ENCODE measurements at places on chromosomes 2 and 18.

DNA sequence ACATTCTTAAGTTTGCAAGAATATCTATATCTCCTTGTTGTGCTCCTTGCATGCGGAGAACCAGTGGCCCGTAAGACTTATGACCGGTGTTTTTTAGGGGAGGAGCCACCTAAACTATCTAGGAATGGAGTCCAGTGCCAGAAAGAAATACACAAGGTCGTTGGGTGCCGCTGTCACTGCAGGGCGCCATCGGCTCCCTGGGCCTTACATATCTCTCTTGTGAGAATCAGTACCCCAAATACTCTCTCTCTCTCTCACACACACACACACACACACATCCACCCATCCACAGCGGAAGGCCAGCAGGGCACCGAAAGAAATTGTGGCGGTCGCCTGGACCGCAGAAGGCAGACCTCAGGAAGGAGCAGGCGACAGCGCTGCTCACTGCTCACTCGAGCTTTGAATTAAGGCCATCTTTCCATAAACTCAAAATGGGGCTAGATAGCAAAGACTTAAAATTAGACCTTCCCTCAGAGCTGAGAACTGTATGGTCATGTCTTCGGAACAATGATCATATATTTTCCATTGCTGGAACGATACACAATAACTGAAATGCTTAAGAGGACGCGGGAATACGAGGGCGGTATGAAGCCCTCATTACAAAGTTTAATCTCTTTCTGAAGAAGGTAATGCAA, 10.4 kb downstream of the NR4A2 start:
- DNase-seq, result no peak

GRCh38 chr2:19801367-19802080, 100.3 kb downstream of the TTC32 start:
- peak; percentile 98 for DNase-seq

DNA sequence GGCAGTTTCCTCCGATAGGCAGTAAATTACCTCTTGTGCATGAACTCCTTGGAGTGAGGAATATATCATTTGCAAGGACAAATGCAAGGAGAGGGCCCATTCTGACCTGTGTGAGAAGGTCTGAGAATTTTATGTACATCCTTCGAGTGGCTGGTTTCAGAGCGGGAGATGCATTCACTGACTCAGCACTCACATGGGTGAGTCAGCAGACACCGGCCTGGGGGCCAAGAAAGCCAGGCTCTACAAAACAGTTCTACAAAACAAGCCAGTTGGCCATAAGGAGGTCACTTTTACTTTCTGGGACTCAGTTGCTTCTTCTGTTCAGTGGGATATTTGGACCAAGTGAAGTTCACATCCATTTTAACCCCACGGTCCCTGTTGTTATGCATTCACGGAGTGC, 35.3 kb downstream of the CYP26B1 start:
- DNase-seq, result peak; percentile 16

DNA sequence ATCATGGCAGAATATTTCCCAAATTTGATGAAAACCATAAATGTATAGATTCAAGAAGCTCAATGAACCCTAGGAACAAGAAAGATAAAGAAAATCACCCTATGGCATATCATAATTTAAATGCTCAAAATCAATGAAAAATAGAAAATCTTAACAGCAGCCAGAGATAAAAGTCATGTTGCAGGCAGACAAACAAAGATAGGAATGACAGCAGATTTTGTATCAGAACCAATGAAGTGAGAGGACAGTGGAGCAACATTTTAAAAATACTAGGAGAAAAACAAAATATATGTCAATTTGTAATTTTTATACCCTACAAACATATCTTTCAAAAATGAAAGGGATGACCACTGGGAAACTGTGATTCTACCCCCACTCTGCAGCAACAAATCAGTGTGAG, 203.3 kb downstream of the PIEZO2 start:
- DNase-seq, result no peak

- no peak for DNase-seq
These were observed 29.6 kb downstream of the RAMP1 start for GRCh38 chr2:237889016-237889415.

GRCh38 chr2:151171186-151171585, 90.5 kb downstream of the RBM43 start:
- no peak for DNase-seq

DNA sequence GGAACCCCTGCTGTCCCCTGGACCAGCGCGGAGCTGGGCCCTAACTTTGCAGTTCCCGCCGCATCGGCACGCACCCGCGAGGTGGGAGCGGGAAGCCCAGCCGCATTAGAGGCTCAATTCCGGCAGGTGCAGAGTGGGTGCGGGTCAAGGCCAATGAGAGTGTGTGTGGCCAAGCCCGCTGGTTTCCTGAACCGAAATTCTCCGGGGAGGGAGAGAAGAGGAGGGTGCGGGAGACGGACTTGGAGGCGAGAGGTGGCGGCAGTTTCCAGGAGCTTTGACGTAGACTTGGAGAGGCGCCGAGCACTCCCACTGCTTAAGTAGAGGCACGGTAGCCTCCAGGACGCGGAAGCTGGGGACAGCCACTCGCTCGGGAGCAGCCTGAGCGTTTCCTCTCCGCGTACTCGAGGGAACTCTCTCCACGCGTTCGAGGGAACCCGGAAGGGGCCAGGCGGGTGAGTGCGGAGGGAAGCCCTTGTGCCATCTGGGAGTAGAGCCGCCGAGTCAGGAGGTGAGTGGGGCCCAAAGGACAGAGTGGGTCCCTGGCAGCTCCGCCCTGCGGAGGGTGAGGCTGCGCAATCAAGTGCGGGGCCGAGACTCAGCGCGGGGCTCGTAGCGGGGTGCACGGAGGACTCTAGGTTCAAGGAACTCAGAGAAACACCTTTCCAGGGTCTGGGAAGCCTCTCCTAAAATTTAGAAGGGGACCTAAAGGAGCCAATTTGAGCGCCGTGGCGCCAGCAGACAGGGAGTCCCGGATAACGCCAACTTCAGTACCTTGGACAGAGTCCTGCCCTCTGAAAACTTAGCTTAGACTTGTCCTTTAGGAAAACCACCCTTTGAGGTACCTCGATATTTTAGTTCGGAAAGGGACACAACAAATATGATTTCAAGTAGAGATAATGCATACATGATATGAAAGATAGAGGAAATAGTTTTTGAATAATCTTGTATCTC, at the start of gene FAM237A:
Gene FAM237A (plus strand): TSS at position 413 of the 951 bp plus-strand sequence. CDS start 1,750 bp downstream, outside the sequence.
- peak; percentile 25 for DNase-seq

GRCh38 chr2:149858901-149859634, 271.5 kb upstream of the MMADHC start:
- DNase-seq, result no peak

- DNase-seq, result peak; percentile 12
These were observed 1186.3 kb upstream of the CELF4 start for GRCh38 chr18:38751898-38752297.

DNA sequence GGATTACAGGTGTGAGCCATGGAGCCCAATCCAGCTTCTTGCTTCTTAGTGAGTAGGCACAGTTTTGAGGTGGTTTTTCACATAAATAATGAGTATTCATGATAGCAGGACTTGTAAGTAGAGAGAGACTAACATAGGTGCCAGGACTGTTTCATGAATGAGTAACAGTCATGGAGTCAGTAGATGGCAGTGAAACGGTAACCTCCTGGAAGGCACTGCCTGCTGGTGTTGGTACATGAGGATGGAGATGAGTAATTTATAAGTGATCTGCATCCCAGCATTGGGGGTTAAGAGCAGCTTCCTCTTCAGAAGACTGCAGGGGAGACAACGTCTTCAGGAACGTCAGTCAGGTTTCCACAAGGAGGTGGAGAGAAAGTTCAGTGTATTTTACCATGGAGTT, 143.8 kb downstream of the HAUS1 start:
- no peak for DNase-seq

DNA sequence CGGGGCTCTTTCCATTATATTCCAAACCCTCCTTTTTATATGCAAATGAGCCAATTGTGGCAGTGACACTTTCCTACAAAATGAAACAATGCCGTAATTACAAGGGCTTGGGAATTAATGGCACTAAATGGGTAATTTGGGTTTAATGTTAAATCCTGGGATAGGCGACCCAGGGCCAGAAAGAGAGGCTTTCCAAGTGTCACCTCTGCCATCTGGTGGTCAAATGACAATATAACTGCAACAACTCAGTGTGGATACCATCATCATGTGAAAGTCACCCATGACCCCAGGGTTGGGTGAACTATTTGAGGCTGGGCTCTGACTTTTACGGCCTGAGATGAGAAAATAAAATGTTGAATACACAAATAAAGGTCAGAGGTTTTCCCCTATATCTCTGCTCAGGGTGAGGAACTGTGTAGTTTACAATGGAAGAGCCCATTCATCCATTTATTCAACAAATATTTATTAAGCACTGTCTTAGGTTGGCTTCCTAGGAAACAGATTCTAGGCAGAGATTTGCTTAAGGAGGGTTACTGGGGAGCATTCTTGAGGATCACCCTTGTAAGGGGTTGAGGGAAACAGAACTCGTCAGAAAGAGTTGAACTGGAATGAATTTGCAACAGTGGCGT, 13.6 kb upstream of the THADA start:
- DNase-seq, result peak; percentile 7

GRCh38 chr2:187684174-187684573, 129.9 kb upstream of the TFPI start:
- no peak for DNase-seq

- no peak for DNase-seq
These were observed 88.8 kb downstream of the EPAS1 start for GRCh38 chr2:46385786-46386577.

DNA sequence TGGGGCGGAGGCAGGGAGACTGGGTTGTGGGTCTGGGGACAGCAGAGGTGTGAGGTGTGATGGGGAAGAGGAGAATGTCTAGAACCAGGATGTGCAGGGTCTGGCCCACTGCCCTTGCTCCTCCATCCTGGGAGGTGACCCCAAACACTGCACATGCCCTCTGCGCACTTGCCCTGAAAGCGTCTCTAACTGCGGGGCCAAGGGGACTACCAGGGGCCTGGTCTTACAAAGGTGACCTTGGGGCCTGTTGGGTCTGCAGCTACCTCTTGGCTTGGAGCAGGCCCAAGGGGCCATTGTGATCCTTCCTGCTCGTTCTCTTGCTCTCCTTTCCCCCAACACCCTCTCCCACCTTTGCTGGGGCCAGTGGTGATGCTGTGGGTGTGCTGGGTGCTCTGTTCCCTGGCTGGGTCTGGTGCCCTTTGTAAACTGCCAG, 48.0 kb upstream of the FAHD2A start:
- no peak for DNase-seq

GRCh38 chr2:124975648-124976047, 950.6 kb downstream of the CNTNAP5 start:
- no peak for DNase-seq

GRCh38 chr2:86124683-86125082, 18.6 kb downstream of the PTCD3 start:
- no peak for DNase-seq

DNA sequence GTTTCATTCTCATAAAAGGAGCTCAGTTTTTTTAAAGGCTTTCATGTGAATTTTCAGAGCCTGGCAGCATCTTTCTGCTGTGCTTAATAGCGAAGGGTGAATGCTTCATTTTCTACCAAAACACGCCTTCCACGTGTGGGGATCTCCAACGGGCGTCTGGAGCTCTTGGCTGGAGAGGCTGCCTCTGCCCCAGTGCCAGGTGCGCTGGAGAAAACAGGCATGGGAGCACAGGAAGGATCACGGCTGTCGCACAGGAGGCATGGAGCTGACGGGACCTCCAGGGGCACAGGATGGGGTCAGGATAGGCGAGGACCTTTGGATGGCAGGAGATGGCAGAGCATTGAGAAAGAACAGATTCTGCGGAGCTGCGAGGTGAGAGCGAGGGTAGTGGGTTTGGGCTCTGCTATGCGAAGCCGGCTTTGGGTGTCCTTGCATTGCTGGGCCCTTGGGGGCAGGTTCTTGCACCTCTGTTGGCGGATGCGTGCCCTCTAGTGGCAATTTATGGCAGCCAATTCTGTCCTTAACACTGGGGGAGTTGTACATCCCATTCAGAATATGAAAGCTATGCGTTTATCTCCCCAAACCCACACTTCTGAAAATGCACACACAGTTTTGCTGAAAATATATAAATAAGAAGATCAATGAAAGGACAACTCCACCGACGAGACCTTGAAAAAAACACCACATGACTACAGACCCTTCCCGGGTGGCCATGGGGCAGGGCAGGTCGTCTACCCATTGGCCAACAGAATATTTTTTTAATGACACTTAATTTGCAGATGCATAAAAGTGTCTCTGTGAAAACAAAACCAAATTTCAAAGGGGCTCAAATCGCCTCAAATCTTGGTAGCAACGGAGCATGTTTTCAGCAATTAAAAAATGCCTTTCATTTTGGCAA, 90.4 kb upstream of the SLC35G4 start:
- no peak for DNase-seq

- DNase-seq, result no peak
These were observed 265.3 kb upstream of the PKDCC start for GRCh38 chr2:41782306-41783158.

DNA sequence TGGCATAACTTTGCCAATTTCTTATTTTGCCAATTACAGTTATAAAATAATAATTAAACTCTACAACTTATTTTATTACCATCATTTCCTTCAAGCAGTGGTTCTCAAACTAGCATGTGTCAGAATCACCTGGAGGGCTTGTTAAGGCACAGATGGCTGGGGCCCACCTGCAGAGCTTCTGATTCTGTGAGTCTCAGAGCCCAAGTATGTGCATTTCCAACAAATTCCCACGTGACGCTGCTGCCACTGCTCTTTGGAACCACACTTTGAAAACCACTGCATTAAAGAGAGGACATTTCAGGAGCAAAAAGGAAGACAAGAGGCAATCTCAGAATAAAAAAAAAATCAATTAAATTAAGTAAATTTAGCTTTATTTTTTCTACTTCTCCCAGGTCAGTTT, 94.0 kb upstream of the HNRNPA3 start:
- no peak for DNase-seq

GRCh38 chr2:189024901-189025618, 50.9 kb downstream of the COL3A1 start:
- no peak for DNase-seq

DNA sequence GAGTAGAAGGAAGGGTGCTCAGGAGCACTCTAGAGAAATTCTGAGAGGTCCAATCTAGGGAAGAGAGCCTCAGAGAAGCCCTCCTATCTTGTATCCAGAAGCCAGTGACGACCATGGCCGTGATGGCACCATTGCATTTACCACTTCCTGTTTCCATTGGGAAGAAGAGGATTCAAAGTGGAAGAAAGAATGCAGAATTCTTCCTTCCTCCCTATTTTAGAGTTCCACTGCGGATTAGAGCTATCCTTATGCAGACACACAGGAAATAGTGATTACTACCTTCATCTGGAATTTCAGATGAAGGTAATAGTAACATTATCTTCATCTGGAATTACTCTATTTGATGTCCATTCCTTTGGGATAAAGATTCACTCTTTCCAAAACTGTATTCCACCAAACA, 45.6 kb upstream of the PCBP1 start:
- DNase-seq, result no peak

DNA sequence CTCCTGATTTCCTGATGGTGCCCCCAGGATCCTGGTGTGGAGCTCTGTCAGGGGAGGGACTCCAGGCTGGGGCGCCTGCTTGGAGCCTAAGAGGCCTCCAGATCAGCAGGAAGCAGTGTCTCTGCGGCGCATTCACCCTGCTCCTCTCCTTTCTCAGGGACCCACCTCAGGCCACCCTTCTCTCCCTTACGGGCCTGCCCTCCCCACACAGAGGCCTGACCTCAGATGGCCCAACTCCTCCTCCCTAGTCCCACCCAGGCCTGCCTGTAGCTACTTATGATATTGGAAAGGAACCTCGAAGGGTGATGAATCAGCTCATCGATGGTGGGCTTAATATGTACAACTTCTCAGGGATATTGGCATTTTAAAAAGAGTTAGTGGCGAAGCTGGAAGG, 10.6 kb downstream of the TMEM37 start:
- DNase-seq, result no peak

- DNase-seq, result no peak
These were observed 18.0 kb downstream of the ZC3H15 start for GRCh38 chr2:186503827-186504606.
